ENCODE measurements at places on chromosomes 2 and 18.

- no peak for DNase-seq
These were observed 56.4 kb downstream of the TTC32 start for GRCh38 chr2:19845323-19845920.

DNA sequence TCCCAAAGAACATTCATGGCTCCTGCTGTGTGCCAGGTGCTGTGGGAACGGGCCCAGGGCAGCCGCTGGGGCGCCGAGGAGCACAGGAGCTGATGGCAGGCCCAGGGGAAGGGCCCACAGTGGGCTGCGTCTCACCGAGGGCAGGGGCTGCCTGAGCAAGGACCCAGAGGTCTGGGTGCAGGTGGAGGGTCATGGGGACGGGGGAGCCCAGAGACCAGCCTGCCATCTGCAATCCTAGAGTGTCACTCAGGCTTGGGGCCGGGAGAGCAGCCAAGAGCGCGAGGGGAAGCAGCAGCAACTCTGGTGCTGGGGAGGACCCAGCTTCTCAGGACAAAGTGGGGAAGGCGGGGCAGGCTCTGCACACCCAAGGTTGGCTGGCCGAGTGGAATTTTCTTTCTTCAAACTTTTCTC is 207.4 kb downstream of the HDAC4 start:
- no peak for DNase-seq

DNA sequence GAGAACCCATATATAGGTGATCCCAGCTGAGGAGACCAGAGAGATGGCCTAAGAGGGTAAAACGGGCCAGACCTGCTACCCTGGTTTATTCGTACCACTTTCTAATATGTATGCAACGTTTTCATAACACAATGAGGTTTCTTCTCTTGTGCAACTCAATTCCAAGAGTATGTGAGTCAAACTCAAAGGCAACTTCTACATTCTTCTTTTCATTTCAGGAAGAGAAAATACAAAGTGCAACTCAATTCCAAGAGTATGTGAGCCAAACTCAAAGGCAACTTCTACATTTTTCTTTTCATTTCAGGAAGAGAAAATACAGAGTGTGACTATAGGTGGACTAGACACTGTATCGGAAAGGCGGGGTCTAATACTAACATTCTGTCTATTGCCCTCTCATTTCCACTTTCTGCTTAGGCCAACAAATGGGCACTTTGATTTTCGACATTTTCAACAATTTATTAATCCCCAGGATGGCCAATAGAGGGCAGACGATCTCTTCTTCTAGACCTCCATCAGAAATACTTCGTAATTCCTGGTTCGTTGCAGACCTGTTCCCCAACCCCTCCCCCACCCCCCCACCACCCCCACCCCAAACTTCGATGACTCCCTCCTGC is 3.7 kb upstream of the CRIM1 start:
- no peak for DNase-seq

- no peak for DNase-seq
These were observed 34.0 kb upstream of the COL3A1 start for GRCh38 chr2:188940171-188940570.

- no peak for DNase-seq
These were observed 733.3 kb downstream of the SUCLG1 start for GRCh38 chr2:83725735-83726134.

DNA sequence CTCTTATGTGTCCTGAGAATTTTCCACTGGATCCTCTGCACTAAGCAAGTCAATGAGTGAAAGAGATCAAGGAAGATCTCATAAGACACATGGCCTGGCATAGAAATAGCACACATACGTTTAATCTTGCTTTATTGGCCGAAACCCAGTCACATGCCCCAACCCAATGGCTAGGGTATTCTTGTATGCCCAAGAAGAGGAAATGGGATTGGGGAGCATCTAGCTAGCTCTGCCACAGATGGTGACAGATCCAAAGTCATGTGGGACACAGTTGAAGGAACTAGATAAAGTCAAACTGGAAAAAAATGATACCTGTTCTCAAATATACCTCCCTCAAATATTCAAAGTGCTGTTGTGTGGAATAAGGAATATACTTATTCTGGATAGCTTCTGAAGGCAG is 74.7 kb downstream of the CD28 start:
- no peak for DNase-seq

DNA sequence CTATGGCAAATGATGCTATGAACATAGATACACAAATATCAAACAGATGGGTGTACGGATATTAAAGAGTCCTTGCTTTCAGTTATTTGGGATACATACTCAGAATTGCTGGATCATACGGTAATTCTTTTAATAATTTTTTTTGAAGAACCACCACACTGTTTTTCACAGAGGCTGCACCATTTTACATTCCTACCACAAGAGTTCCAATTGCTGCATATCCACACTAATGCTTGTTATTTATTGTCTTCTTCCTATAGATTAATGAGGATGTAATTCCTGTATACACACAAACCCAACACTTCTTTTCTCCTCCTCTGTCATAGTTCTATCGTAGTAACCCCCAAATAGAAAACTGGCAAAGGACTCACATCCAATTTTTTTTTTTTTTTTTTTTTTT is 21.7 kb downstream of the CD302 start:
- no peak for DNase-seq

GRCh38 chr2:80326214-80326613 is 21.7 kb upstream of the LRRTM1 start:
- no peak for DNase-seq

- DNase-seq, result no peak
These were observed 71.9 kb downstream of the ACVR2A start for GRCh38 chr2:147916723-147917122.

DNA sequence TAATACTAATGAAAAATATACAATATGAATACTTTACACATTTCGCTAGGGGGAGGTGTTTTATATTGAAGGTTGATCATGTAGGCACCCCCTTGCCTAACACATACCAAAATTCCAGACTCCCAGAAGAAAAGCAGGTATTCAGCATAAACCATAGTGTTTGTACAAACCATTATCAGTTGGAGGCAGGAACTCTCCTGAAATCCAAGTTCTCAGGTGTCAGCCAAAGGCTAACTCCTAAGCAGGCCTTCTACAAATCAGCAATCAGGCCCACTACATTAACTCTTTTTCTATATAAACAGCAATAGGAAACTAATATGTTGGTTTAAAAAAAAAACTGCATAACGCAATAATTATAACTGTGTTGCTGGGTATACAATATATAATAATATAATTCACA is 44.5 kb downstream of the MAP3K2 start:
- no peak for DNase-seq
